ENCODE measurements at places on chromosomes 6 and 20.

GRCh38 chr6:52731719-52732118, 31.6 kb downstream of the GSTA2 start:
- no peak for DNase-seq

DNA sequence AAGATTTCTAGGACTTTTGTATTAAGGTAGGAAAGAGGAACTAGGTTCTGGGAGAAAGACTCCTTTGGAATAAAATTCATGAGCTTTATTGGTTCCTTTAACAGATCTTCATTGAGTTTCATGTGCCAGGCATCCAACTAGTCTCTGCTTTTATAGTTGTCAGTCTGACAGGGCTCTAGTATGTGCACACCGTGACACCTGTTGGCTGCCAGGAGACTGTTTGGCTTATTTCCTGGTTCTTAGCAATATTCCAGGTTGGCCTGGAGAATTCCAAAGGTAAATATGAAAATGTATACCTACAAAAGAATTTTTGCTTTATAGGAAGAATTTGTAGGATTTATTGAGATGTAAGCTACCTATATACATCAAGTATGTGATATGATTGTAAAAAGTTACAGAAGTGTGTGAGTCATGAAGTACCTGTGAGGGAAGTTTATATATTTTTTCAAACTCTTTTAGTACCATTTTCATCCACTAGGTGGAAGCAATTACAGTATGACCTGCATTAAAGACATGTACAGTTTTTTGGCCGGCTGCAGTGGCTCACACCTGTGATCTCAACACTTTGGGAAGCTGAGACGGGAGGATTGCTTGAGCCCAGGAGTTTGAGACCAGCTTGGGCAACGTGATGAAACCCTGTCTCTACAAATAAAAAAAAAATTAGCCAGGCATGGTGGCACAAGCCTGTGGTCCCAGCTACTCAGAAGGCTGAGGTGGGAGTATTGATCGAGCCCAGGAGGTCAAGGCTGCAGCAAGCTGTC, 35.2 kb downstream of the NDUFAF5 start:
- no peak for DNase-seq

DNA sequence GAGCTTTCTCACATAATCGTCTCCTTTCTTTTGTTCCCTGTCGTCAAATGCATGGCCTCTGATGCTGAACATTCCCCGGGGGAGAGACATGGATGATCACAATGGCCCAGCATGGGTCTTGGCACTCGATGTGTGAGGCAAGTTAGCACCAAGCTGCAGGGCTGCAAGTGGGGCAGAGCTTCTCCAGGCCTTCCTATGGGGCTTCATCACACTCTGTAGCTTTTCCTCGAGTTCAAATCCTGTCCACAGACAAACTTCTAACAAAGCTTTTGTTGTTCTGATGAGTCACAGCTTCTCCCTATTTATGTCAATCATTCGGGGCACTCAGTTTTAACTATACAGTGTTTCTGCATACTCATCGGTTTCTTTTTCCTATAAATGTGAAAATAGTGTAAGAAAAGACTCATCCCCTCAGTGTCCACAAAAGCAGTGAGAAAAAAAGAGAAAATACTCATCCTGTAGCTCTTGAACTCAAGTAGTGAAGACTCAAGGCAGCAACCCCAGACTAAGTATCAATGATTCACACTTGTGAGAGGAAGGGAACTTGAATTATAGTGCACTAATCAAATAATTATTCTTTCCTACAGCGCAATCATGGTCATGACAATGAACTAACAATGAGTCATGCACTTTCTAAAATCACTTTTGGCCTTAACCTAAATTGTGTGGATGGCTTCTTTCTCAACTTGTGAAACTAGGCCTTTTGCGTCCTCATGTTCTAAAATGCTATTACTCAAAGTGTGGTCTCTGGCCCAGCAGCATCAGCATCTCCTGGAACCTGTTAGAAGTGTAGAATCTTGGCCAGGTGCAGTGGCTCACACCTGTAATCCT, 68.4 kb upstream of the NOX3 start:
- no peak for DNase-seq

- DNase-seq: no peak
These were observed 83.7 kb downstream of the HMGCLL1 start for GRCh38 chr6:55495277-55495676.

DNA sequence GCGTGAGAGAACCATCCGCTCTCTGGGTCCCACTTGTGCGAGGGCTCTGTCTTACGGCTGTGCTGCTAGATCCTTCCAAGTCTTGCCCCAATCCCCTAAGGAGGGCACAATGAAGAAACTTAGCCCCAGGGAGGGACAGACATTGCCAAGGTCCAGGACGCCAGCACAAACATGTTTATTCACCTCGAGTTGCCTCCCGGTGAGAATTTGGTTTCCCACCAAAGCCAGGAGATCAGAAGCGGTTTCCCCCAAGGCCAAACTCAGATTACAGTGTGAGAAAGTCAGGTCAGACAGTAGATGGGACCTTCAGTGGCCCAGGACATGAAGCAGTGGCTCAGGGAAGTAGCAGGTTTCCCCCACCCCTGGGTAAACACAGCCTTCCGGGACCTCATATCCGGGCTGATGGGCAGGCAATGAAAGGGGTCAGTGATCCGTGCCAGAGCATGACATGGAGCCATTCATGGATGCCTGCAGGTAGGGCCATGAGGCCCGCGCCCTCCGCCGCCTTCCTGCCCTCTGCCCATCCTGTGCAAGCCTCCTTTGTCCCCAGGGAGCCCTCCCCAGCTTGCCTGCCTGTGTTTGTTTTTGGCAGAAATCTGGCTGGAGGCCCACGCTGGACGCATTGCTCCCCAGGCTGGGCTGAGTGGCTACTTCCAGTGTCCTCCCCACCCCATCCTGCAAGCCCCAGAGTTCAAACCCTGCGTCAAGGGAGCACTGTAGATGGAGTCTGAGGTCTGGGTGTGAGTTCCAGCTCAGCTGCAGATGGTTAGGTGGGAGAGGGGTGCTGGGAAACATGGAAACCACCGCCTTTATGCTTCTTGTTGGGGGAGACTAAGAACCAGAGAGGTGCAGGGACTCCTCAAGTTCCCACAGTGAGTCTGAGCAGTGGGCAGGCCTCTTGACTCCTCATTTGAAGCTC, 2.0 kb downstream of the BPIFB2 start:
- DNase-seq: no peak

GRCh38 chr20:11136691-11137090, 462.9 kb upstream of the JAG1 start:
- no peak for DNase-seq

- DNase-seq: no peak
These were observed 247.3 kb upstream of the TENT5A start for GRCh38 chr6:81999826-82000225.

DNA sequence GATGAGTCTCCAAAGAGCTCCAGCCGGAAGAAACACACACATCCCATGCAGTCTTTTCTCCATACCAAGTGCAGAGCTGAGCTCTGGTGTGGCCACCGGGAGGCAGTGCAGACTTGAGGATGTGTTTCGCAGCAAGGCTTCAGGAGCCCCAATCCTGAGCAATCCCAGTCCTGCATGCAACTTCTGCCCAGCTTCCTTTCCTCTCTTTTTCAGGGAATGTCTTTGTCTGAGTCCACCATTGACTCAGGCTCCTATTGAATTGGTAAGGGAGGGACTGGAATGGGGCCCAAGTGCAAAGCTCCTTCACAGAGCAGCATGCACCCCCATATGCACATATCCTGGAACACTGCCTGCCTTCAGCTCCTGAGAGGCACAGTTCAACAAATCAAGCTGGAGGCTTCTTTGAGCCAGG, 50.5 kb upstream of the ASIP start:
- DNase-seq: peak; percentile 76

All from left forelimb (tissue), 1 donor.